ENCODE measurements at places on chromosomes 1 and 21.
A peak's percentile ranks its signal among the peaks of the same experiment; 100 is the strongest.

- no peak overlapping the region for H3K4me3 ChIP-seq
- no peak overlapping the region for H3K27ac ChIP-seq
- no peaks in the 10 kb centered on the region for H3K36me3 ChIP-seq
- H3K27me3 ChIP-seq = no peaks in the 10 kb centered on the region
- no peak for DNase-seq
Measured at GRCh38 chr1:202029171-202029665, 18.8 kb downstream of the ELF3 start.

- no peak overlapping the region for H3K4me3 ChIP-seq
- H3K27me3 ChIP-seq = no peaks in the 10 kb centered on the region
- DNase-seq = no peak
- no peaks in the 10 kb centered on the region for H3K36me3 ChIP-seq
Measured at GRCh38 chr1:200866521-200866920, 6.3 kb upstream of the GPR25 start.

DNA sequence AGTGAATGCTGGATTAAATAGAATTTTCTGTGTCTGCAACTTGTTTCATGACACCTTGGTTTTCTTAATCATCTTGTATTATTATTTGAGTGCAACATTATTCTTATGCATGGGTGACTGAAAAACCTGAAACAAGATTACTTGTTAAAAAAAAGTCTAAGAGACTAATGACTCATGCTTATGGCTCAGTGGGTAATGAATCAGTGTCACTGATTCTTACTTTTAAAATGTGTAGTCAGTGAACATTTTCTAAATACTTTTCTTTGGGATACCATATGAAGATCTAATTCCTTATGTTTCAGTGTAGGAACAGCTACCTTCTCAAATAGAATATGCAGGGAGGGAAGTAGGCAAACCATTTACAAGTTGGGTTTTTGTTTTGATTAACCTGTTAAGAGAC is 65.5 kb downstream of the PRKAA2 start:
- no peak for DNase-seq
- H3K4me1 ChIP-seq = no peaks in the 10 kb centered on the region
- no peak overlapping the region for H3K27ac ChIP-seq
- no peaks in the 10 kb centered on the region for H3K36me3 ChIP-seq

DNA sequence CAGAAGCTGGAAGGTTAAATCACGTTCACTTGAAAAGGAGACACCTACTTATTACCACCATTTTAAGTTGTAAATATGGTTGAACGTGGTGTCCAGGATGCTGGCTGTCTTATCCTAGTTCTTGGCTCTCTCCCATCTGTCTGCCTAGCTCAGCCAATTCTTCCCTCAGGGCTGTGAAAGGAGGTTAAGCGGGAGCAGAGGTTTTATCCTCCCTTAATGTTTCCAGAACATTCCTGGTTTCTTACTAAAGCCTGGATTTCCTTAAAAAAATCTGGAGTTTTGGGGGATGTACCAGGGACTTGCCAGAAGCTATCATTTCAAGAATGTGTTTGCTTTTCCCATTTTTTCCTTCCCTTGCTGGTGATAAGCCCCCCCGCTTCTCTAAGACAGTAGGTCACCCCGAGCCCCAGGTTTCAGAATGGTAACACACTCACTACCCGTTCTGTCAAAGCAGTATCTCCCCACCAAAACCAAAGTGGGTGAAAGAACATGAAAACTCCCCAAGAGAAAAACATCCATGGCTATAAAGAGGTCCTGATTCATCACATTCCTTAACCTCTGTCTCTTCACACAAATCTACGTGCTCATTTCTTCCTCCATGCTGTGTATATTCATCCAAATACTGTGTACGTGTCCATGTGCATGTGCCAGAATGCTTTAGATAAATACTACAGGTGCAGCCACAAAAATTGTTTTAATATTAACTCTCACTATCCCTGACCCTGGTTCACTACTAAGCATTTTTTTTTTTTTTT is 114.7 kb downstream of the MAP3K21 start:
- H3K4me3 ChIP-seq = no peak overlapping the region
- DNase-seq = no peak
- H3K4me1 ChIP-seq = no peaks in the 10 kb centered on the region
- H3K27me3 ChIP-seq = no peaks in the 10 kb centered on the region
- no peaks in the 10 kb centered on the region for H3K36me3 ChIP-seq

DNA sequence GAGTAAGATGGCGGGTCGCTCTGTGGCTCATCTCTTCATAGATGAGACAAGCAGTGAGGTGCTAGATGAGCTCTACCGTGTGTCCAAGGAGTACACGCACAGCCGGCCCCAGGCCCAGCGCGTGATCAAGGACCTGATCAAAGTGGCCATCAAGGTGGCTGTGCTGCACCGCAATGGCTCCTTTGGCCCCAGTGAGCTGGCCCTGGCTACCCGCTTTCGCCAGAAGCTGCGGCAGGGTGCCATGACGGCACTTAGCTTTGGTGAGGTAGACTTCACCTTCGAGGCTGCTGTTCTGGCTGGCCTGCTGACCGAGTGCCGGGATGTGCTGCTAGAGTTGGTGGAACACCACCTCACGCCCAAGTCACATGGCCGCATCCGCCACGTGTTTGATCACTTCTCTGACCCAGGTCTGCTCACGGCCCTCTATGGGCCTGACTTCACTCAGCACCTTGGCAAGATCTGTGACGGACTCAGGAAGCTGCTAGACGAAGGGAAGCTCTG is 2.4 kb downstream of the TNFAIP8L2 start:
- H3K27ac ChIP-seq = no peak overlapping the region
- H3K27me3 ChIP-seq = no peaks in the 10 kb centered on the region
- H3K4me3 ChIP-seq = no peak overlapping the region
- no peak for DNase-seq
- H3K4me1 ChIP-seq = peaks cover 2% of the 10 kb centered on the region

DNA sequence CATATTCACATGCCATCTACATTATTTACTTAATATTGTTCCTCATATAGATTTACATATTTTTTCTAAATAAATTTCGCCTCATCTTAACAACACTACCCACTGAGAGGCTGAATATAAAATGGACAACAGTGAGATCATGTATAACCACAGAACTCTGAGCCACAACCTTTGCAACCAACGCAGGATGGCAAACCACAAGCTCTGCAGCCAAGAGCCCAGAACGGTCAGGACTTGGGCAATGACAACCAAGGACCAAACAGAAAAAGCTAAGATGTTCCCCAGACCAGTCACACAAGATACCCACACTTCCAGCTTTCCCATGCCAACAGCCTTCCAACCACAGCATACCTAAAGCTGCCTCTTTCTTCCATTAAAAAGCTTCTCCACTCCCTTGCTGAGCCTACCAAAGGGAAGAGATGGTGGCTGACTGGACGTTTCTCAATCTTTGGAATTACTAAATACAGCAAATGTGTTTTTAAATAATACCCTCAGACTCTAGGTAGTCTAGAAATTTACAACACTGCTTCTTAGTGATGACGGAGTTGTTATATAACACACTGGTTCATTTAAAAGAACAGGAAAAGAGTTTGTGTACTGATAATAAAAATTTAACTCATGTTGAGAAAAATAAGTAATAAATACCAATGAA is 117.9 kb downstream of the AKT3 start:
- H3K27me3 ChIP-seq = no peaks in the 10 kb centered on the region
- no peaks in the 10 kb centered on the region for H3K36me3 ChIP-seq
- no peaks in the 10 kb centered on the region for H3K4me1 ChIP-seq
- H3K27ac ChIP-seq = no peak overlapping the region
- no peak overlapping the region for H3K4me3 ChIP-seq

- no peak for DNase-seq
- peaks cover 15% of the 10 kb centered on the region for H3K4me1 ChIP-seq
- H3K27me3 ChIP-seq = no peaks in the 10 kb centered on the region
- H3K27ac ChIP-seq = no peak overlapping the region
- no peak overlapping the region for H3K4me3 ChIP-seq
Measured at GRCh38 chr1:91798241-91798648, 87.7 kb downstream of the TGFBR3 start.

GRCh38 chr1:229249854-229250644 is 20.9 kb upstream of the RAB4A start:
- H3K4me1 ChIP-seq = no peaks in the 10 kb centered on the region
- DNase-seq = no peak
- no peak overlapping the region for H3K4me3 ChIP-seq
- H3K27ac ChIP-seq = no peak overlapping the region
- no peaks in the 10 kb centered on the region for H3K36me3 ChIP-seq

GRCh38 chr1:152941037-152941711 is 5.8 kb upstream of the SPRR5 start:
- H3K27me3 ChIP-seq = no peaks in the 10 kb centered on the region
- H3K27ac ChIP-seq = no peak overlapping the region
- no peaks in the 10 kb centered on the region for H3K36me3 ChIP-seq
- no peaks in the 10 kb centered on the region for H3K4me1 ChIP-seq
- no peak overlapping the region for H3K4me3 ChIP-seq

DNA sequence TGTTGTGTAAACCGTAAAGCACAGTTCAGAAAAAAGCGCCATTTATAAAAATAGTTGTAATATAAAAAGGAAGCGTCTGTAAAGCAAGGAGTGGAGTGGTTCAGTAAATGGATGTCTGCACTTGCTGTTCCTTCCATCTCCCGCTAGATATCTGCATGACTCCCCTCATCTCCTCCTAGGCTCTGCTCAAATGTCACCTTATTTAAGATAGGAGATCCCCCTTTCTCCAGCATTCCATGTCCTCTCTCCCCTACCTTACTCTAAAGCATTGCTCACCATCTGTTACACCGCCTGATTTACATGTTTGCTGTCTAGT is 745 bp downstream of the MUL1 start:
- peak overlapping the region; percentile 93 for H3K4me3 ChIP-seq
- H3K4me1 ChIP-seq = peaks cover 5% of the 10 kb centered on the region
- H3K27me3 ChIP-seq = no peaks in the 10 kb centered on the region
- peak overlapping the region; percentile 62 for H3K27ac ChIP-seq
- DNase-seq = no peak

- no peak overlapping the region for H3K27ac ChIP-seq
- H3K4me3 ChIP-seq = no peak overlapping the region
- no peaks in the 10 kb centered on the region for H3K4me1 ChIP-seq
- DNase-seq = no peak
Measured at GRCh38 chr1:208888376-208888775, 644.2 kb upstream of the PLXNA2 start.

DNA sequence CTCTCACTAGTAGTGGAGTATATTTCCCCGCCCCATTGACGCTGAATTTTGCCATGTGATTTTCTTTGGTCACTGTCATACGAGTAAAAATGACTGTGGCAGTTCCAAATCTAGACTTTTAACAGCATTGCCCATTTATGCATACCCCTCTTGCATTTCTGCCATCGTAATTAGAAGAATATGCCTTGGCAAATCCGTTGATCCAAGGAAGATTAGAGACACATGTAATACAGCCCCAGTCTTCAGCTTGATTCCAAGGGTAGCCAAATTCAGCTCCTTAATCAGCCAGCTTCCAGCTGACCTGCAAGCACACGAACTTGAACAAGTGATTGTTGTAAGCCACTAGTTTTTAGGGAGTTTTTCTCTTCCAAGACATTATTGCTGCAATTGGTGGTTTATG is 290.3 kb upstream of the ADAMTS5 start:
- no peak overlapping the region for H3K4me3 ChIP-seq
- DNase-seq = no peak
- no peaks in the 10 kb centered on the region for H3K4me1 ChIP-seq
- H3K27ac ChIP-seq = no peak overlapping the region
- H3K27me3 ChIP-seq = no peaks in the 10 kb centered on the region

GRCh38 chr1:24100945-24101737 is 10.8 kb downstream of the MYOM3 start:
- H3K27me3 ChIP-seq = no peaks in the 10 kb centered on the region
- no peak for DNase-seq
- peaks cover 6% of the 10 kb centered on the region for H3K4me1 ChIP-seq
- no peak overlapping the region for H3K4me3 ChIP-seq
- no peaks in the 10 kb centered on the region for H3K36me3 ChIP-seq

DNA sequence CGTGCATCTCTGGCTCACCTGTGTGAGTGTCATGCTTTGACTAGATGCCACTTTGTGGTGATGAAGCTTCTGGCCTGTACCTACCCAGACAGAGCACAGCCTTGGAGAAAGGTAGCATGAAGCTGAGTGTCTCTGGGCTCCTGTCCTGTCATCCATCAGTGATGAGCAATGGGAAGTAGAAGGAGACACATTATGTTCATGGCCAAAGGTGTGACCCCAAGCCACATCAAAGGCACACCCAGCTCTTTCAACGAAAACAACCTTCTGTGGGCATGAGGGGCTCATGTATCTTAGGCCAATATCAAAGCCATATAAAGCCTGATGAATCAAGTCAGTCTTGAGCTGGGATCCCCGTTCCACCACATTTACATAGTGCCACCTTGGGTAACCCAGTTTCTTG is 1.0 kb upstream of the CLIC6 start:
- H3K4me3 ChIP-seq = no peak overlapping the region
- no peaks in the 10 kb centered on the region for H3K36me3 ChIP-seq
- no peak for DNase-seq
- no peak overlapping the region for H3K27ac ChIP-seq

- no peak overlapping the region for H3K27ac ChIP-seq
- no peaks in the 10 kb centered on the region for H3K27me3 ChIP-seq
- peaks cover 4% of the 10 kb centered on the region for H3K4me1 ChIP-seq
Measured at GRCh38 chr1:227134686-227135314, 183.5 kb downstream of the CDC42BPA start.

- DNase-seq = no peak
- no peaks in the 10 kb centered on the region for H3K36me3 ChIP-seq
- no peaks in the 10 kb centered on the region for H3K4me1 ChIP-seq
- no peaks in the 10 kb centered on the region for H3K27me3 ChIP-seq
- no peak overlapping the region for H3K4me3 ChIP-seq
- no peak overlapping the region for H3K27ac ChIP-seq
Measured at GRCh38 chr1:99613716-99614115, 32.2 kb upstream of the PALMD start.

DNA sequence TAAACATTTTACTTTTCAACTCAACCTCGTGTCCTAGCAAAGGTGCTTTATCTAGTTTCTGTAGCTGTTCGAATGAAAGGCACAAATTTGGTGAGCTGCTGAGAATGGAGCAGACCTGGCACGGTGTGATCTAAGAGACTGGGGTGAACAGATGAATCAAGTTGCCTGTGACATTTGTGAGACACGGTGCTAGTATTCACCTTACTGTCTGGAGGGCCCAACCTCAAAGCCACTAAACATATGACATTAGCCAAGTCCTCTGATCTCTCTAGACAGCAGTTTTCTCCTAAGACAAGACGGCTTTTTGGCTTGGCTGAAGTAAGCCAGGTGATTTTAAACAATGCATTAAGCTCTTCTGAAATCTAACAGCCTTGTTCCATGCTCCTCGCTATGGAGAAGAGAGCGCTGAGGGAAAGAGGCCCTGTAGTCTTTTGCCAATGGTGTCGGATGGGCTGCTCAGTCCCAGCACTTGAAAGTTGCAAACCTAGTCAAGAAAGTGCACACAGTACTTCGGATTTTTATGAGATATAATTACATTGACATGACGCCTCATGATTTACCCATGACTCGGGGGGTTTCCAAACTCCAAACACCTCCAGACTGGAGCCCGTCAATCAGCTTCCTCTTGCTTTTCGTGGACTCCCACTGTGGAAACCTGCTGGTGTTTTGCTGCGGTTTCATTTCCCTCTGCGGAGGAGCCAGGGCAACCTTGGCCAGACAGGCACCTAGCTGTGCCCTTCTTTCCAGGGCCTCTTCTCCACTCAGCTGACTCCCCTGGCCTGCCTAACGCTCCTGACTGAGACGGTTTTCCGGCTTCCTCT is 794 bp upstream of the TOR3A start:
- no peaks in the 10 kb centered on the region for H3K27me3 ChIP-seq
- H3K27ac ChIP-seq = peak overlapping the region; percentile 47
- peaks cover 4% of the 10 kb centered on the region for H3K4me1 ChIP-seq
- peak overlapping the region; percentile 95 for H3K4me3 ChIP-seq
- no peaks in the 10 kb centered on the region for H3K36me3 ChIP-seq
- no peak for DNase-seq

GRCh38 chr1:3419415-3420204 is 34.9 kb upstream of the ARHGEF16 start:
- H3K4me3 ChIP-seq = no peak overlapping the region
- no peaks in the 10 kb centered on the region for H3K36me3 ChIP-seq
- no peak for DNase-seq
- no peak overlapping the region for H3K27ac ChIP-seq
- H3K4me1 ChIP-seq = no peaks in the 10 kb centered on the region
- H3K27me3 ChIP-seq = no peaks in the 10 kb centered on the region

All from ovary (tissue), 10 donors.